ENCODE measurements at places on chromosomes 7 and 10.

DNA sequence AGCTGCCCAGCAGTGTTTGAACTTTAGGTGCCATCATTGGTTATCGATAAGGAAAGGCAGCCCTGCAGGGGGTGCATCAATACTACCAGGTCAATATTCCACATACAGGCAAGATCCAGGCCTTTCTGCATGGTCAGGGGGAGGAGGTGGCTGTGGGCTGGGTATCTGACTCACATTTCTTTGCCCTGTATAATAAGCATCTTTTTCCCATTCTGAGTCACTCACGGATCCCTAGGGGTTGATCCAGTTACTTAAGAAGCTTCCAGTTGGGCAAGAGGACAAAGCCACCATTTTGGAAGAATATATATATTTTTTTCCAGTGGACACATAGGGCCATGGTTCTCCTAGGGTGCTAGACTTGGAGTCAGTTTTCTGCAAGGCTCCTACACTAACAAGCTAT is 114.2 kb upstream of the HABP2 start:
- DNase-seq = no peak
- no peaks in the 10 kb centered on the region for H3K36me3 ChIP-seq
- H3K4me1 ChIP-seq = no peaks in the 10 kb centered on the region
- no peaks in the 10 kb centered on the region for H3K27me3 ChIP-seq

GRCh38 chr7:55212176-55212575 is 153.0 kb upstream of the LANCL2 start:
- H3K36me3 ChIP-seq = peaks cover 7% of the 10 kb centered on the region
- H3K4me3 ChIP-seq = no peak overlapping the region
- no peaks in the 10 kb centered on the region for H3K27me3 ChIP-seq
- DNase-seq = peak; percentile 74

DNA sequence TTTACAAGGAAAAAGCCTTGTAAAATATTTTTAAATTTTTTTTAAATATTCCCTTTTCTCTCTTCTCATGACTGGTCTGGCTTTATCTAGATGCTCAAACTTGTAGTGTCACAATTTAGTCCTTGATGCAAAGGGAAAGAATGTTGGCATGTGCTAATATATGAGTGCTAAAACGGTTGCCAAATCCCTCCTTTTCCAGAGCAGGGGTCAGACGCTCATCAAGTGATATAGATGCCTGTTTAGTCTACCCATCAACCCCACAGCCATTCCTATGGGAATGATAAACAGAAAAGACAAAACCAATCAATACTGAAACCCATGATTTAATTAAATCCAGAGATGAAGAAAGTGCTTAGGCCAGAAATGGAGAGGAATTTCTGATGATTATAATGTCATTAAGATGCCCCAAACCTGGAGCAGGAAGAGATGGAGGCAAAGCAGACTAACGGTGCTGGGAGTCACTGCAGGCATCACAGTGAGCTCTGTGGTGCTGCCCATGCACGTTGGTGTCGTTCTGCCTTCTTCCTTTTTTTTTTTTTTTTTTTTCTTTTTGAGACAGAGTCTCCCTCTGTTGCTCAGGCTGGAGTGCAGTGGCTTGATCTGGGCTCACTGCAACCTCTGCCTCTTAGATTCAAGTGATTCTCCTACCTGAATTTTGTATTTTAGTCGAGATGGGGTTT is 210.1 kb upstream of the STK17A start:
- H3K4me3 ChIP-seq = no peak overlapping the region
- H3K4me1 ChIP-seq = no peaks in the 10 kb centered on the region
- no peak overlapping the region for H3K27ac ChIP-seq
- DNase-seq = peak; percentile 65
- H3K36me3 ChIP-seq = no peaks in the 10 kb centered on the region

- H3K4me1 ChIP-seq = peaks cover 2% of the 10 kb centered on the region
- no peaks in the 10 kb centered on the region for H3K27me3 ChIP-seq
- no peak overlapping the region for H3K4me3 ChIP-seq
- no peak overlapping the region for H3K27ac ChIP-seq
- H3K36me3 ChIP-seq = peaks cover 17% of the 10 kb centered on the region
Measured at GRCh38 chr7:5050676-5051075, 5.0 kb downstream of the RBAK start.

DNA sequence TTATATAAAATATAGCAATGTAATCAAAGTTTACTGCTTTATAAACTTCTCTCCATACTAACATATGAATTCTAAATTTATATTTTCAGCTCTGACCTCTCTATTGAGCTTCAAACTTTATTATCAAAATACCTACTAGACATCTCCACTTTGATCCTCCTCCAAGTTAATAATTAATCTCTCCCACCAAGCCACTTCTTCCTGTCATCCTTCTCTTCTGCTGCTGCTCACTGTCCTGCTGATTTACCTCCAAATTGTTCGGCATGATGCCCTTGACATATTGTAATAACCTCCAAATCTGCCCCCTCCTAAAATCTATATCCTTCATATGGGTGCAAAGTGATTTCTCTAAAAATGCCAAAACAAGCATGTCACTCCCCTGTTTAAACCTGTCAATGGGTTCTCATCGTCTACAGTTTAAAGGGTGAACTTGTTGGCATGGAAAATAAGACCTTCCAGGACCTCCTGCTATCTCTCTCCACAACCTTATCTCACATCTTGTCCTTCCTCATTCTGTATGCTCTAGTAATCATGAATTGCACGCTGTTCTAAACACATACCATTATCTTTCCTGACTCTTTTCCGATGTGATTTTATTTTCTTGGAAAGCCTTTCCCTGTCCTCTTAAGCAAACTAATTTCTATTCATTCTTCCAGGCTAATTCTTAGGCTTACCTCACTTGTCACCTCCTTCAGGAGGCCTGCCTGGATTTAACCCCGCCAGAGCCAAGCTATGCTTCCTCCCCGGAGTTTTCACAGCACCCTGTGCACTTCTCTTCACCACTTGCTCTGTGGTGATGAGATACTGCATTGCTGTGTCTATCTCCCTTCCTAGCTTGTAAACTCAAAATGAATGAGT is 52.1 kb upstream of the STK17A start:
- no peak overlapping the region for H3K27ac ChIP-seq
- H3K4me3 ChIP-seq = no peak overlapping the region
- DNase-seq = no peak
- H3K4me1 ChIP-seq = no peaks in the 10 kb centered on the region
- no peaks in the 10 kb centered on the region for H3K27me3 ChIP-seq

GRCh38 chr7:105521027-105521716 is 899 bp downstream of the PUS7 start:
- H3K27ac ChIP-seq = peak overlapping the region; percentile 79
- H3K4me1 ChIP-seq = no peaks in the 10 kb centered on the region
- no peaks in the 10 kb centered on the region for H3K27me3 ChIP-seq

DNA sequence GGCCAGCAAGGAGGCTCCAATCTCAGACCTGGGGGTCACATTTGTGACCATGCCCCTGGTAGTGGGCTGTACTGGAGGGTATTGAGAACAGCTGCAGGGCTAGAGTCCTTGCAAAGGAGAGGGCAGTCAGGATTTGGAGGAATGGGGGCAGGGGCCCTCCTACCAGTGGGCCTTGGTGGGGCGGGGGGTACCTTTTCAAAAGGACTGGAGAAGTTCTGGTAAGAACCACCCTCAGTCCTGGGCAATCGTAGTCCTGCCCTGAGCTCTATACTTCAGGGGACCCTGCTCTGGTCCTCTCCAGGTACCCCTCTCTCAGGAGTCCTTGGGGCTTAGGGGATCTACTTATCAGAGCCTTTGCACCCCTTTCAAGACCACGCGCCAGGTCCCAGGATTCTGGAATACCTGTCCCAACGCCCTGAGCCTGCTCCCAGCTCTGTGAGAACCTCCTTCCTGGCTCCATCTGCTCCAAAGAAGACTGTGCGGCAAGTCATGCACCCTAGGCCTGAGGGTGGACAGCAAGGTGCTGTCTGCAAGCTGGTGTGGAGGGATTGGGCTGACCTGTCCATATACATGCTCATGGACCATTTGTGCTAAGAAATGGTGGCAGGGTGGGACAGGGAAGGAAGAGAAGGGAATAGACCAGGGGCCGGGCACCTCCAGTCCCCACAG is 134.1 kb upstream of the EEPD1 start:
- H3K27ac ChIP-seq = no peak overlapping the region
- H3K36me3 ChIP-seq = no peaks in the 10 kb centered on the region
- H3K27me3 ChIP-seq = no peaks in the 10 kb centered on the region
- H3K4me3 ChIP-seq = no peak overlapping the region
- DNase-seq = no peak

GRCh38 chr10:124576526-124577420 is 115.2 kb downstream of the LHPP start:
- H3K27me3 ChIP-seq = no peaks in the 10 kb centered on the region
- no peak overlapping the region for H3K4me3 ChIP-seq
- H3K36me3 ChIP-seq = no peaks in the 10 kb centered on the region
- no peak for DNase-seq
- H3K4me1 ChIP-seq = no peaks in the 10 kb centered on the region

DNA sequence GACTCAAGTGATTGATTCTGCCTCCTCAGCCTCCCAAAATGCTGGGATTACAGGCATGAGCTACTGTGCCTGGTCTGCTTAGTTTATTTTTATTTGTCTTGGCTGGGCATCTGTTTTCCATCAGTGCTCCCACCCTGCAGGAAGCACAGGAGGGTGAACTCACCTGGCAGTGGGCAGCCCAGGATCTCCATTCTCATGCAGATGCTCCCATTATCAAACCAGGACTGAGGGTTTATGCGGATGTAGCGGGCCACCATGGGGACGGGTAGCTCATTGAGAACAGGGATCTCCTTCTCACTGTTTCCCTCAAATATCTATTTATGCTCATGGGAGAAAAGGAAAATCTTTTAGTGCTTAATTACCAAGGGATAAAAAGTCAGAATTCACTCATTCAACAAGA is 93.8 kb downstream of the CPXM2 start:
- peaks cover 3% of the 10 kb centered on the region for H3K4me1 ChIP-seq
- no peak for DNase-seq
- no peaks in the 10 kb centered on the region for H3K27me3 ChIP-seq
- no peak overlapping the region for H3K27ac ChIP-seq

Data from trophoblast cell (in vitro differentiated cells and primary cell).